ENCODE measurements at places on chromosomes 2 and 18. TPM values are rescaled to one million over a fixed set of nuclear protein-coding genes. Genes with fewer than 3 reads are reported as not detected.

DNA sequence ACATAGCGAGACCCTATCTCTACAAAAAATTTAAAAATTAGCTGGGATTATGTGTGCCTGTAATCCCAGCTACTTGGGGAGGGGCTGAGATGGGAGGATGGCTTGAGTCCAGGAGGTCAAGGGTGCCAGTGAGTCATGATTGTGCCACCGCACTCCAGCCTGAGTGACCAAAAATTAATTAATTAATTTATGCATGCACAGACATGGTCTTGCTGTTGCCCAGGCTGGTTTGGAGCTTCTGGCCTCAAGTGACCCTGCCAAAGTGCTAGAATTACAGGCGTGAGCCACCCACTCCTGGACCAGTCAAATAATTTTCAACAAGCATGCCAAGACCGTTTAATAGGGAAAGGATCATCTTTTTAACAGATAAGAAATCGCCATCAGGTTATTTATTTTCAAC, 57.7 kb upstream of the TFCP2L1 start:
- no peak for DNase-seq

MERTK gene
- total RNA-seq = 9.5 TPM

DNA sequence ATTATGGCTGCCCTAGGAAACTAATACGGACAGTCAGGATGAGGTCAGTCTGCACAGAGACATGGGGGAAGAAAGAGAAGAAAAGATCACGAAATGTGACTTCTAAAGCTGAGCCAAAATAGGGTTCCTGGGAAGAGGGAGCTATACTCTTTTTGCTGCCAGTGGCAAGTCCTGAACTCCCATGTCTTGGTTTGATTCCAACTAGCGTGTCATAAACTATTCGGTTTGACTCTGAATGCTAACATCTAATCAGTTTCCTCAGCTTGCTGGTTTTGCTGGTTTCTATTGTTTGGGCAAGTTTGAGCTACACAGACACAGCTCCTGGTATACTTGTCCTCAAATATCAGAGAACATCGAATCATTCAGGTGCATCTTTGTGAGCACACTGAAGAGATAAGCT, 80.5 kb upstream of the CYP1B1 start:
- DNase-seq = no peak

DNA sequence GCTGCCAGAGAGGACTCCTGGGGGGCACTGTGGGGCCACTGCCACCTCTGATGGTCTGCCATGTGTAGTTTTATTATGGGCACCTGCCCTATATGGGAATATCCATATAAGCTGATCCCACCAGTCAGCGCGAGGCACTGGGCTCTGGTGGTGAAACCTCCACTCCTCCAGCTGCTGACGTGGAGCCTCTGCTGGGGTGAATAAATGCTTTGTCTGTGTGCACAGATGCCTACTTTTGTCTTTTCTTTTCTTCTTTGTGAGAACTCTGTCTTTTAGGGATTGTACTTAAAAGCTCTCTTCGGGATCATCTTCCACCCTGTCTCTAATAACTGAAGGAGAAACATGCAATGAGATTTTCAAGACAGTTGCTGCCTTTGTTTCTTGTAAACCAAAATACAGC, 68.9 kb upstream of the NCK2 start:
- DNase-seq = no peak

Data from skin of body (tissue), 3 donors.